ENCODE measurements at places on chromosomes 2 and 18. TPM values are rescaled to one million over a fixed set of nuclear protein-coding genes. Genes with fewer than 3 reads are reported as not detected.
A peak's percentile ranks its signal among the peaks of the same experiment; 100 is the strongest.

DNA sequence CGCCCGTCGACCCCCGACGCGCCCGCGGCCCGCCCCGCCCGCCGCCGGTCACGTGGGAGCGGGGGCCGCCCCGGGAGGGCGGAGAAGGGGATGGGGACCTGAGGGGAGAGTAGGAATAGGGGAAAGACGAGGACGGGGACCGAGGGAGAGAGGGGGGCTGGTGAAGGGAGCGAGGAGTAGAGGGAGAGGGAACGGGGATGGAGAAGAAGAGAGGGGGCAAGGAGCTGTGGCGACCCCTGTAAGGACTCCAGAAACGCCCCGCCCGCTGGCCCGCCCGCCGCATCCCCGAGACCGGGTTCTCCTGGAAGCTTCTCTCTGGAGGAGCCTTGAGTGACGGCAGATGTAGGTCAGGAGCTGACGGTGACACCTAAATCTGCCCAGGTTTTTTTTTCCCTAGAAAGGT is 615 bp downstream of the ADNP2 start:
- DNase-seq, result no peak

- no peak for DNase-seq
Observed at GRCh38 chr2:33531549-33532059, 55.2 kb downstream of the RASGRP3 start.

DNA sequence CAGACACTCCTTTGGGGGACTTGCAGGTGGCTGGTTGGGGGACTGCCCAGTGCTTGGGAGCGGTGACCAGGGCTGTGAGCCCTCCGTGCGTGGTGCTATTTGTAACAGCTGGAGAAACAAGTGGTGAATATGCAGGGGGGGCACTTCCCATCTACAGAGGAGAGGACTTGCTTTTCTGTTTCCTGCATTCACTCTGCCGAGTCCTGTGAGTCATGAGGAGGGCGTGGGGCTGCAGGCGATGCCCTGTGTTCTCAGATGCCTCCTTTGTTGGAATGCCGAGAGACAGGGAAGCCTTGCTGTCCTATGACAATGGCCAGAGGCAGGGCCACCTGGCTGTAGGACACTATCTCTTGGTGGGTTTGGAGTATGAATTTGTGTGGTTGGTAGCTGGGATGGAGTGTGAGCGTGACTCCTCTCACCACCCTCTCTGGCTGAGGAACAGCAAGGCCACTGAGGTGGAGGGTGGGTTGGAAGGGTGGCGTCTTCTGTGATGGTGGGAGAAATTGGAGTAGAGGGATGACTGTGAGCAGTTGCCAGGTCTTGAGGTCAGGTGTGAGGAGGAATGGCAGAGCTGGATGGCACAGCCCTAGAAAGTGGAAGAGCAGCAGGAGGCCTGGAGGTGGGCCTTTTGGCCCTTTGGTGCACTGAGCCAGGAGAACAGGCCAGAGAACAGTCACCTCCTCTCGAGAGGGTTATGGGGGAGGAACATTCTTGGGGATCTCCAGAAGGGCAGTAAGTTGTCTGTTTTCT is 24.3 kb downstream of the FHOD3 start:
- DNase-seq, result no peak

- DNase-seq, result peak; percentile 72
Observed at GRCh38 chr2:37570773-37571586, 100.5 kb downstream of the CDC42EP3 start.

Gene ZSWIM2
- total RNA-seq, result not detected

Gene ALLC
- total RNA-seq, result not detected
